Stimulated activated naive B cell treated with anti-CD40 and anti-IgM and Interleukin-4, amounts not matched to agents 10 μg/mL and 1 μg/mL and 100 μg/mL, for 72 hours (primary cell): ENCODE measurements at places on chromosomes 4 and X.

GRCh38 chr4:186553717-186554116, 1.6 kb downstream of the MTNR1A start:
- DNase-seq = no peak

- DNase-seq = no peak
These were observed 247.4 kb upstream of the GIMD1 start for GRCh38 chr4:106615961-106616360.

GRCh38 chr4:7466904-7467303, 32.2 kb upstream of the PSAPL1 start:
- DNase-seq = no peak

GRCh38 chrX:37912777-37913176, 65.4 kb upstream of the DYNLT3 start:
- no peak for DNase-seq

DNA sequence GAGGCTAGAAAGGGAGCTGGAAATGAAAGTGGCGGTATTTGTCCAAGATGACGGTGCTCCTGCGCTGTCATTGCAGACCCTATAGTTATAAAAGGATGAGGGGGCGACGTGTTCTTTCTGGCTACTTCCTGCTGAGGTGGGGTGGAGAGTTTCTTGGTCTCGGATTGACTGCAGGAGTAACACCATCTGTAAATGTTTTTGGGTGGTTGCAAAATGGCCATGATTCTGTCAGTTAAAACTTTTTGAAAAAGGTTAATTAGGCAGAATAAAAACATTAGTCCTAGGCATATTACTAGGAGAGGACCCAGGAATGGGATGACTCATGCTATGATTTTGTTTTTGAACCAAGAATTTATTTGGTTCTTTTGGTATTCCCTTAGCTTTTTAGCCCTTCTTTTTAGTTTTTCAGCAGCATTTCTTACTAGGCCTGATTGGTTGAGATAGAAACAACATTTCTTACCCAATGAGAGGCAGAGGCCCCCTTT, 53.1 kb downstream of the USP11 start:
- no peak for DNase-seq
